ENCODE measurements at places on chromosomes 6 and 20.

- no peak for DNase-seq
Measured at GRCh38 chr6:157219201-157220200, 103.8 kb downstream of the TMEM242 start.

- no peak for DNase-seq
Measured at GRCh38 chr6:142355520-142356174, 53.8 kb downstream of the ADGRG6 start.

- peak; percentile 64 for DNase-seq
Measured at GRCh38 chr20:36214684-36215256, 21.5 kb upstream of the AAR2 start.

- DNase-seq = no peak
Measured at GRCh38 chr6:129901910-129902309, 40.8 kb upstream of the TMEM244 start.

DNA sequence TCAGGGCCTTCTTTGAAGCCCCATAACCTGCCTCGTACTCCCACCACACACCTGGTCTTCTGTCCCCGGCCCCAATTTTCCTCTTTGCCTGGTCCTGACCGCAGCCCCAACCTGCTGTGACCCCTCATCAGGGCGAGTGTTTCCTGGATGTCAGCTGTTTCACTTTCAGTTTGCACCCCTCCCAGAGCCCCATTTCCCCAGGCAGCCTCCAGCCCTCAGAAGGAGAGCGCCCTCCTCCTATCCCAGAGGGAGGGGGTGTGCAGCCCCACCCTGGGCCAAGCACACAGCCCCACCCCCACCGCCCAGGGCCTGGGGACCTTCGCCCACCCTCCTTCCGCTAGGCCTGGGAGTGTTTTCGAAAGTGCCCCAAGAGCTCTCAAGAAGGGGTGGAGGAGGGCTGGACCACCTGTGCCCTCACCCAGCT is 1.5 kb downstream of the BAK1 start:
- no peak for DNase-seq

DNA sequence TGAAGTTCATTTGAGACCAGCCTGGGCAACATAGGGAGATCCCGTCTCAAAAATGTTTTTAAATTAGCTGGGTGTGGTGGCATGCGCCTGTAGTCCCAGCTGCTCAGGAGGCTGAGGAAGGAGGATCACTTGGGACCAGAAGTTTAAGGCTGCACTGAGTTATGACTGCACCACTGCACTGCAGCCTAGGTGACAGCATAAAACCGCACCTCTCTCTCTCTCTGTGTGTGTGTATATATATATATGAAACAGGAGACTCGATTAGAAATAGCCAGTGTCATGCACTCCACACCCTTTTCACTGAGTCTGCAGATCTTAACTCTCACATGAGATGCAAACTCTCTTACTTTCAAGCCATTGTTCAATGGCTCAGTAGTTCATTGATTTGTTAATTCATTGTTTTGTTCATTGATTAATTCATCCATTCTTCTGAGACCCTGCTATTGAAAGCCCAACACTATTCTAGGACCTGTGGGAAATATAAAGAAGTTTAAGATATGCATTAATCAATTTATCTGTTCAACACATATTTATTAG is 52.4 kb upstream of the MRPS10 start:
- DNase-seq = no peak

- no peak for DNase-seq
Measured at GRCh38 chr6:113406048-113406695, 451.0 kb upstream of the MARCKS start.

DNA sequence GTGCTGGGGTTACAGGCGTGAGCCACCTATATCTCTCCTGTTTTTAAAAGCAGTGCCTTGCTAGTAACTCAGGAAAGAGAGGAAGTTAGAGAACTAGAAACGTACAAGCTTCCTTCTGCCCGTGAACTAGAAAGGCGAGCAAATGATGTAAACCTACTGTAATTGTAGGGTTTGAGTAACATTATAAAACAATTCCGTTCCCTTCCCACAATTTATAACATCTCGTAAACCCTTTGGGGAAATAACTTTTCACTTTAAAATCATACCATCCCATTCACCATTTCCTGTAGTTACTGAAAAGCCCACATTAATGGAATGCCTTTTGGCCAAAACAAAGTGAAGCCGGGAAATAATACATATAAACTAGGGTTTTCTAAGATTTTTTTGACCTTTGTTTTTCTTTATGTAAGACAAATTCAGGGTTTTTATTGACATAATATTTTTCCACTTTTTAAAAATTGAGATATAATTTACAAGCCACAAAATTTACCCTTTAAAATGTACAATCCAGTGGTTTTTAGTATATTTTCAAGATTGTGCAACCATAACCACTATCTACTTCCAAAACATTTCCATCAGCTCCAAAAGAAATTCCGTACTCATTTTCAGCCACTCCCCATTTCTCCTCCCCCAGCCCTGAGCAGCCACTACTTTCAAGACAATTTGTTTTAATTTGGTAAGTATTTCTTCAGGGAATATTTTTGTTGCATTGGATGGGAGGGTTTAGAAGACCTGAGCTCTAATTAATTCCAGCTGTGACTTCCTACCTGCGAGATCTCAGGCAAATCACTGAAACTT is 175.1 kb upstream of the PDE10A start:
- DNase-seq = no peak

DNA sequence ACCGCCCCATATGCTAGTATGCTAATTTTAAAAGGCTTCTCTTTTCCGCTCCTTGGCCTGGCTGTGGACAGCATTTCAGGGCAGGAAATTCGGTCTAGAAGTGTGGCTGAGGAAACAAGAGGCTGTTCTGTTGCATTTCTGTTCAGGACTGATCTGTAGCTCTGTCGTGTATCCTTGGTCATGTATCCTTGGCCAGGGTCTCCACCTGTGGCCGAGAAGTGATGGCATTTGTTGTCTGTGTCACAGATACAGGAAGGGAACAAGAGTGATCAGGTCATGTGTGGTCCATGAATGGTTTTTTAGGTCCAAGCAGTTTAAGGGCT is 300.5 kb upstream of the SUPT3H start:
- no peak for DNase-seq

GRCh38 chr6:116695401-116695800 is 14.4 kb downstream of the KPNA5 start:
- DNase-seq = no peak

DNA sequence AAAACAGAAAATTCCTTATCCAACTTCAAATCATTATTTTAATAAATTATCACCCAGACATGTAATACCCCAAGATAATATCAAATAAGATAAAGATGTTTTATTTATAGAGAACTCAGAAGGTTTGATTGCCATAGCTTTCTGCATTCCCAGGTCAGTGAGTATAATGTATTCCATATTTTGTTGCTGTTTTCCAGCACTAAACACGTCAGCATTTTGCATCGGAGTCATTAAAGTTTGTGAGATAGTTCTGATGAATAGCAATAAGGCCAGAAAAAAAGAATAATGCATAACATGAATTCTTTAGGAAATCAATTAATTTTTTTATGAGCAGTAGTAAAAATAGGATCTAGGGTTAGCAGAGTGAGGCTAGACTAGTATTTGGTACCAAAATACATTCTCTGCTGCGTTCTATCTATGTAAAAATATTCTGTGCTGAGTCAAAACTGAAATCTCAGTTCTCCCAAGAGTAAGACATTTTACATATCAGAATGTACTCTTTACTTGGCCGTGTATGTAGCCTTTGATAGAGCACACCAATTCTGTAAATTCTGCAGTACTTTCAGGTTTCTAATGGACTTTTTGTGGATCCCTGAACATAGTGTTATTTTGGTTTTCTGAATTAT is 269.9 kb upstream of the AGPAT4 start:
- DNase-seq = no peak

DNA sequence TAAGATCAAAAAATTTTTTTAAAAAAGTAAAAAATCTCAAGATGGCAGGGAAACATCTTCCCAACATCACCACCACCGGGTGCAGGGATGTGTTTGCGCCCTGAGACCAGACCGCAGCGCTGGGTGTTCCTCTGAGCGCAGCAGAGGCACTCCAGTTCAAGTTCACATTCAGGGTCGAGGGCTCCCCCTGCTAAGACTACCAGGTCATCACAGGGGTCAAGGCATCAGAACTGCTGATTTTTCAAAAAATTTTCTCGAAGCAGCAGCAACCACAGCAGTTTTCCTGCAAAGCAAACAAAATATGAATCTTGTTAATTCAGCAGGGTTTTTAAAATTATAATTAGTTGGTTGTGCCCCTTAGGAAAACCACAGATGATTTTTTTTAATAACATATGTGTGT is 83.1 kb downstream of the MYLK4 start:
- DNase-seq = no peak

DNA sequence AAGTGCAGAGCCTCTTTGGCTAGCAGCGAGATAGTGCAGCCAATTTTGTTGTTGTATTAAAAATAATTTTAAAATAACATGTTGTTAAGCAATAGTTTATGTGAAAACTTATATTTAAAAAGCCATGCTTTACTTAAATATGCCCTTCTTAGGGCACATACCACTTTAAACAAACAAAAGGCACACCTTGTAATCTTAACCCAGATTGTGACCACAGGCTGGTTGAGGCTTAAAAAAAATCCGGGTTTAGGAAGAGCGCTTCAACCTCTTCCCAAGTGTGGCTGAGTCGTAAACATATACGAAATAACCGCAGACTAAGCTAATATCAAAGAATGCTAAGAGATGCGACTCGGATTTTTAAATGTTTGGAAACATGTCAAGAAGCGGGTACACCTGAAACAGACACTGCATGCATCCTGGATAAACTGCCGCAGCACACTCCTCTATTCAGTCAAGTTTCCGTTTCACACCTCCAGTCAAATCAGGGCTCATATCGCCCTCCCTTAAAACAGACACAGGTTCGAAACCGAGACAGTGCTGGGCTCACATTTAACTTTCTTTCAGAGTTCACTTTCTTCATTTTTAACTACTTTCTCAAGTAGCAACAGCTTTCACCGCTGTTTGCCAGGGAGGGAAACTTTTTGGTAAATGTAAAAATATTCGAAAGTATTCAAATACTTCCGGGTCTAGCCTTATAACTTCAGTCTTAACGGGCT is 1.5 kb downstream of the DEK start:
- no peak for DNase-seq

DNA sequence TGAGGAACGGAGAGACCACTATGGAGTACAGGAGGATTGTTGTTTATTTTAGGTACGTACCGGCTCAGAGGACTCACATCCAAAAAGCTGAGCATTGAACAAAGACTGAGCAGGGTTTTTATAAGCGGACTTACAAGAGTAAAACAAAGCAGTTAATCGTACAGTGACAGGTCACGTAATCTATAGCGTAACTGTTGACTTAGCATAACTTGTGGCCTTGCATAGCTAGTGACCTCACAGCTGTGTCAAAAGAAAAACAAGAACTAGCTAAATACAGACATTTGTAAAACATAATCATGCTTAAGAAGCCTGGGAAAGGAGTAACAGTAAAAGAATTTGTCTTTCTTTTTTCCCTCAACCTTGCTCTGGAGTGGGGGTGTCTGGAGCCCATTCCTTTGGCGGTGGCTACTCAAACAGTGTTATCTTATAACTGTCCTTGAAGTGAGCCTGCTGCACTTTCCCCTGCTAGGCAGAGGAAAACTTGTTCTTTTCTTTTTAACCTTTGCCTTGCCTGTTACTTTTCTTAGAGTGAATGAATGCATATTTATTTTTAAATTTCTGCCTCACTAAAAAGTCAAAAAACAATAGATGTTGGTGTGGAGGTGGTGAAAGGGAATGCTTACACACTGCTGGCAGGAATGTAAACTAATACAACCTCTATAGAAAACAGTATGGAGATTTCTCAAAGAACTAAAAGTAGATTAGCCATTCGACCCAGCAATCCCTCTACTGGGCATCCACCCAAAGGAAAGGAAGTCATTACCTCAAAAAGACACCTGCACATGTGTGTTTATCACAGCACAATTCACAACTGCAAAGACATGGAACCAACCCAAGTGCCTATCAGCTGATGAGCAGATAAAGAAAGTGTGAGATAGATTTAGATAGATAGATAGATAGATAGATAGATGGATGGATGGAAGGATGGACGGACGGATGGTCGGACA is 109.0 kb downstream of the TAF4 start:
- DNase-seq = no peak
